Esophagus squamous epithelium (tissue), 5 donors: ENCODE measurements at places on chromosomes 11 and 22.

- no peak for DNase-seq
Observed at GRCh38 chr11:83823461-83824025, 537.4 kb upstream of the CCDC90B start.

DNA sequence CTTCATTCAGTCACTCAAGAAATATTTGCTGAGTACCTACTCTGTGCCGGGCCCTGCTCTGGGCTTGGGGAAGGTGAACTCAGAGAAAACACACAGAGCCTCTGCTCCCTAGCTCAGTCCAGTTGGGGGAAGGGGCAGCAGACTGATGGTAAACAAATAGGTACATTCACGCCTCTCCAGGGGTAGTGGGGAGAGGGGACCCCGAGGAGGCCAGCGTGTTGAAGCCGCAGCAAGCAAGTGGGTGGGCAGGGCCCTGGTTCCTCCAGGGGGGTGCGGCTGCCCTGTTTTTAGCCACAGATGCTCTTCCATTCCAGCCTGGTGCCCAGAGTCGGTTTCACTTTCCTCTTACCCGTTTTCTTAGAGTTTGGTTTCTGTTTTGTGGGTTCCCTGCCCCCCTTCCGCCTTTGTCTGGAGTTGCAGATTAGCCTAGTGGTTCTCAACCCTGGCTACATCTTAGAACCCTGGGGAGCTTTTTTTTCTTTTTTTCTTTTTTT is 8.7 kb downstream of the DRAP1 start:
- no peak for DNase-seq

DNA sequence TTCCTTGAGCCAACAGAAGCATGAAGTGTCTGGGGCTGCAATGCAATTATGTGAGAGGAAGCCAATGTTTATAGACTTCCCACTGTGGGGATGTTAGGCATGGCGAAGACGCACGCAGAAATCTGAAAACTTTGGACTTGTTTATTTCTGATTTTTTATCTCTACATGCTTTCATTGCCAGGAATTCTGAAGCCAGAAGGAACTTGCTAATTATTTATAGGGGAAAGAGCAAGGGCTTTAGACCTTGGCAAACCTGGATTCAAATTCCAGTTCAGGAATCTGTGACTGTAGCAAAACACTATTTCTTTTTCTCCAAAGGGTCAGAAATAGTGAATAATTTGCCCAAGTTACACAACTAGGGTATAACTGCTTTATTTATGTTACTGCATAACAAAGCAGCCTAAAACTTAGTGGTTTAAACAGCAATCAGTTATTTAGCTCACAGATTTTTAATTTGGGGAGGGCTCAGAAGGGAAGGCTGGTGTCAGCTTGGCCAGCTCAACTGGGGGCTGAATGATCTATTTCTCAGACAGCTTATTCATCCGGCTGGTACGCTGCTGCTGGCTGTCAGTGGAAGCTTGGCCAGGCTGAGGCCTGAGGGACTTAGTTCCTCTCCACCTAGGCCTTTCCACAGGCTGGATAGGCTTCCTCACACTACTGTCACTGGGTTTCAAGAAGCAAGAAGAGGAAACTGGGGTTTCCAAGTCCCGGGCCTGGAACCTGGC is 1.9 kb upstream of the OR6Q1 start:
- DNase-seq = no peak

- no peak for DNase-seq
Observed at GRCh38 chr11:25691959-25692358, 640.0 kb upstream of the ANO3 start.

GRCh38 chr11:24598641-24599040 is 101.8 kb downstream of the LUZP2 start:
- no peak for DNase-seq

GRCh38 chr11:16784666-16785065 is 46.2 kb downstream of the C11orf58 start:
- no peak for DNase-seq

GRCh38 chr11:4643682-4644081 is at the start of gene OR51E1:
Gene OR51E1 (plus strand): TSS chr11:4643982. CDS start chr11:4652527, 8,545 bp downstream.
- DNase-seq = no peak
